Midbrain (tissue), 1 donor: ENCODE measurements at places on chromosomes 16 and 17.
A peak's percentile ranks its signal among the peaks of the same experiment; 100 is the strongest.

- DNase-seq: no peak
These were observed 597 bp downstream of the OVCA2 start for GRCh38 chr17:2042390-2042847.

DNA sequence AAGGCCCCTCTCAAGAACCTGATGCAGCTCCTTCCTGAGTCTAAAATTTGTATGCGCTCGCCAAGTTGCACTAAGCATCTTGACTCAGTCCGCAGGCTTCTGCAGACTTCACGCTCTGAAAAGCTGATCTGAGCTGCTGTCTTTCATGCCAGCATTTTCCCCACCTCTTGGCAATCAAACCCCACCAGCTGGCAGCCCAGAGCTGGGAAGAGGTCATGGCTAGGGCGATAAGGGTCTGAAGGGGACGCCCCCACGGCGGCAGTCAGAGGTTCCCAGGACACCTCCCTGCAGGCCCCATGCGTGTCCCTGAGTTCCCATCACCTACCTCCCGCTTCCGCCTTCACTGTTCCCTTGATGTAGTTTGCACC is 5.1 kb upstream of the UNC13D start:
- DNase-seq: no peak

DNA sequence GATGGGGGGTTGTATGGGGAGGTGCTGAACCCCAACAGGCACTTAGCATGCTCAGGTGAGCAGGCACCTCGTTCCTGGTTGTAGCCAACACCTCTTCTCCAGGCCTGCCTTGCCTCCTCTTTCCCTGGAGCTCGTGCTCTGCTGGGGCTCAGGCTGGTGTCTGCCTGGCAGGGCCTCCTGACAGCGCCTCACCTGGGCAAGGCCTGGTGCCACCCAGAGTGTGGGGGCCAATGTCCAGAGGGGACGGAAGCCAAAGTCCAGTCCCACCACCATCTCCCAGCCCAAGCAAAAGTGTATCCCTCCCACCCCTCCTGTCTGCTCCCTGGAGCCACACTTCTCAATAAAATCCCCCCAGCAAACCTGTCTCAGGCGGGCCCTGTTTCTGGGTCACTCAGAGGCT is 304.2 kb upstream of the TNRC6C start:
- no peak for DNase-seq

DNA sequence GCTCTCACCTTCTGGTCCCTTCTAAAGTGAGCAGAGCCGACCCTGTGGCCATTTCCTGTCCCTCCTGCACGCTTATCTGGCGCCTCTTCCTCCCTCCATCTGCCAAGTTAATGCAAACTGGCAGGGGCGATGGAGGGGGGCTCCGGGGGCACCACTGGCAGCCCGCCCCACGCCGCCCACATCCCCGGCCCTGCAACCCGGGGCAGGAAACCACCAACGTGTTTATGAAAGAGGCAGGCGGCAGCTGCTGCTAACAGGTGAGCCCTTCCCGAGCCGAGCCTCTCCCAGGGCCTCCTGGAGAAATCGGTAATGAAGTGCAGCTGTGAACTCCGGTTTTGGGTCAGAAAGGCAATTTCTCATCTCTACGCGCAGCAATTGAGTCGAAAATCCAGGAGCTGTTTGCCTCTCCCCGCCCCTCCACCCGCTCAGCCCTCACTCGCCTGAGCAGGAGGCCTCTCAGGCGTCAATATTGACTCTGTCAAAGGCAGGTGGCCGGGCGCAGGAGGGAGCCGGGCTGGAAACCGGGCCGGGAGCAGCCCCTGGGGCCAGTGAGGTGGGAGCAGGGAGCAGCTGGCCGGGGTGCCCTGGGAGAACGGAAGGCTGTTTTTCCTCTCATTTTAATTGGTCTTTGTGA is 164.4 kb upstream of the GSE1 start:
- DNase-seq: no peak

GRCh38 chr16:81204798-81205680 is 33.5 kb upstream of the BCO1 start:
- peak; percentile 84 for DNase-seq

GRCh38 chr16:20218093-20218492 is 109.2 kb downstream of the GP2 start:
- no peak for DNase-seq

DNA sequence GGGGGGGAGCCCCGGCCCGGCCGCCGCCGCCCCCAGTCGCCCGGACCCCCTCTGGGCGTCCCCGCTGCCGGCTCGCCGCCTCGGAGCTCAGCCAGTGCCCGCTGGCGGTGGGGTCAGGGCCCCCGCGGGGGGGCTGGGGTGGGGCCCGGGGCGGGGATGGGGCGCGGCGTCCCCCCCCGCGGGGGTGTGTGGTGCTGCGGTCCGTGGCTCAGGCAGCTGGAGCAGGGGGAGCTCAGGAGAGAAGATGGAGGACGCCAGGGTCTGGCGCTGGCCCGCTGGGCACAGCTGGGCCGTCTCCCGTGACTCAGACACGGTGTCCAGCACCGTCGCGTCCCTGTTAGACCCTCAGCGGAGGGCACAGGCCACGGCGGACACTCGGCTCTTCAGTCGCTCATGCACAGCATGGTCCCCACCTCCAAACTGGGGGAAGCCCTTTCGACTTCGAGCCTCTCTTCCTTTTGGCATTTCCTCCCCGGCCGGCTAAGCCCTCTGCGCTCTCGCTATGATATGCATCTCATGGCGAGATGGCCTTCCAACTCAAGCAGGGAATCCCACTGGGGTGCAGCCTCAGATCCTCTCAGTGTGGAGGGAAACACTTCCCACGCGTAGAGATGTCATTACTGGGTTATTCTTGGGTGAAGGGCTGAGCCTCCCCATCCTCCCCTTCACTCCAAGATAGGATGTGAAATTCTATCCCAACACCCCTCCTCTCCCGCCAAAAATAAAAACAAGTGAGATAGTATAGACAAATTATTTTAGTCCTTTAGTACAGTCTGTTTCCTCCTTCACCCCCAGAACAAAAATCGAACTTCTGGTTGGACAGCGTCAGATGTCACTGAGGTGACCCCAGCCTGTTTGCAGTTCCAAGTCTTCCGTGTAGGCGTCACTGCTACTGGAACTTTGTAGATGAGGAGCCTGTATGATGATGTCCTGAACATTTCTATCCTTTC is 522 bp upstream of the VEZF1 start:
- peak; percentile 76 for DNase-seq

GRCh38 chr16:87575027-87575804 is 27.1 kb upstream of the JPH3 start:
- DNase-seq: no peak

DNA sequence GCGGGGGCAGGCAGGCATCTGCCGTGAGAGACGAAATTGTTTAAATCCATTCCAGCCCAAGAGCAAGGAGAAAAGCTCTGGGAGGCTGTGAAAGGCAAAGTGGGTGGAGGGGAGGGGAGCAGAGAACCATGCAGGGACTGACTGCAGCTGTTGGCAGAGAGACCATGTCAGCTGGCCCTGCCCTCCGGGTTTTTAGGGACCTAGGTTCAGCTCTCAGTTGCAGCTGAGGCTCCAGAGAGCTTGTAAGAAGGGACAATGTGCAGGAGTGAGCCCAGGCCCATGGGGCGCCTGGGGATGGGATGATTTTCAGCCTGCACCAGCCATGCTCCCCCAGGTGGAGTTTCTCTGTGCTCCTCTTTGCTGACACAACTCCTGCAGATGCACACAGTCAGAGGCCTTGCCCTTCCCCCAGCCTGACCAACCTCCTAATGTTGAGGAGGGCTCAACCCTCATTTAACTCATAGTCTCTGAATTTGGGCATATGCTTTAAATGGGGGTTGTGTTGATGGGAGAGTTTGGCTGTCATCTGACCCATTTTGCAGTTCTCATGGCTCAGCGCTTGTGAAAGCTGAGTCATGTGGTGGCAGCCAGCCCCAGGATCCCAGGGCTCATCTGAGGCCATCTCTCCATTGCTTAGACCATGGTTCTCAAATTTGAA is 70.9 kb downstream of the PLXDC1 start:
- DNase-seq: no peak

GRCh38 chr16:5903832-5904231 is 806.2 kb upstream of the EEF2KMT start:
- DNase-seq: no peak

DNA sequence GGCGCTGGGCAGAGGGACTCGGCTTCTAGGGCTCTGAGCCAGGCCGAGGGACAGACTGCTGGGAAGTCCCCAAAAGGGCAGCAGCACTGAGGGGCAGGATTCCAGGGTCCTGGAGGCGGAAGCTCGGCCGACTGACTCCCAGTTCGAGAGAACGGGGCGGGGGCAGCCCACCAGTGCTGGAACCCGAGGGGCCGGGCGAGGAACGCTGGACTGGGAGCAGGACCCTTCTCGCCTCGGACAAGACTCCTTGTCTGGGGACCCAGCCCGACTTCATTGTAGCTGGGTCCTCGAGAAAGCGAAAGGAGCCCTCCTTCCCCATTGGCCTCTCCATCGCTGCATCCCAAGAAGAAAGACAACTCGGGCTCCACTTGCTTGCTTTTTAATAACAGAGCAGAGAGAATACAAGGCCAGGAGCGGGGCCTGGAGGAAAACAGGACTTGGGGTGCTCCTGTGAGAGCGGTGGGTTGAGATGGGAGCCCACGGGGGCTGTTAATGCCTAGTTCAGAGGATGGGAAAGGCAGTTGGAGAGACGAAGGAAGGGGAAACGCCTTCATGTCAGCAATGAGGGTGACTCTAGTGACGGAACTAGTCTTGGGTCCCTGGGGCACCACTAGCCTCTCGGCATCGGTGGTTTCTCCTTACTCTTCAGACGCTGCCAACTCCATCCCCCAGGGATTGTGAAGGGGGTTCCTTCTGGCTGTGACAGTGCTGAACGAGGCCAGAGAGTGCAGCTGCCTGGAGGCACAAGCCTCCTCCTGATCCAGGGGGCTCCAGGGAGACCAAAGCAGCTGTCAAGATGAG is 492 bp upstream of the CAMTA2 start:
- no peak for DNase-seq

DNA sequence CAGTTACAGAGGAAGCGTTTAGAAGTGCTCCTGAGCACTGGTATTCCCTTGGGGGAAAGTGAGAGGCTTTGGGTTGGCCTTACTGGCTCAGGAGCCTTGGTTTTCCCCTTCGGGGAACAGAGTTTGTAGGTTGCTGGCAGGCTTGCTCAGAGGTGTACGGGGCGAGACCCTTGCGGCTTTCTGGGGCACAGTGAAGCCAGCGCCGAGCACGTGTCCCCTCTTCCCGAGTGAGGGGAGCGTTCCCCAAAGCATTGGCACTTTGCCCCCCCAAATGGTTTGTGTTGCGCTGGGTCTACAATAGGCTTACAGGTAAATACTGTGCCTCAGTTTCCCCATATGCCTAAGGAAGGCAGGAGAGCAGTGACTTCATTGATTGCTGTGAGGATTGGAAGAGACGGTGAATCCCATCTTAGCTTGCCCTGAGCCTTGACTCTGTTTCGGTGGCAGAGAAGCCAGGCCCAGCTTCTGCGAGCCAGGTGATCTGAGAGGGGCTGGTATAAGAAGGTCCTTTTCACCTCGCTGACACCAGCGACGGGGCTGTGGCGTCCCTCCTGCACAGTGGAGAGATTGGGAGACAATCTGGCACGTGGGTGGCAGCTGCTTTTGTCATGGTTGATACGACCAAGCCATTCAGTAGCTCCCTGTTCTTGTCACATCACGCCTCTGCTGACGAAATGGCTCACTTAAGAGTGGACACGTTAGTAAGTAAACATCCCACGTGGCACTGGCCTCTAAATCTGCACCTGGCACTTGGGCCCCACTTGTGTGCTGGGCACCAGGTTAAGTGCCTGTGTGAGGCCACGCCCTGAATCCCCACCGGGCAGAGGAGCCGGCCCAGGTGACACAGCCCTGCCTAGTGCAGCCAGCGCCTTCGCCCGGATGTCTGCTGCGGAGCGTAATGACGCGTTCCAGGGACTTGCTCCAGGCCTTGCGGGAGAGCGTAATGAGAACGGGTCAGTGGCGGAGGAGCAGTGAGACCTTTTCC is 55.0 kb downstream of the MEAK7 start:
- no peak for DNase-seq

DNA sequence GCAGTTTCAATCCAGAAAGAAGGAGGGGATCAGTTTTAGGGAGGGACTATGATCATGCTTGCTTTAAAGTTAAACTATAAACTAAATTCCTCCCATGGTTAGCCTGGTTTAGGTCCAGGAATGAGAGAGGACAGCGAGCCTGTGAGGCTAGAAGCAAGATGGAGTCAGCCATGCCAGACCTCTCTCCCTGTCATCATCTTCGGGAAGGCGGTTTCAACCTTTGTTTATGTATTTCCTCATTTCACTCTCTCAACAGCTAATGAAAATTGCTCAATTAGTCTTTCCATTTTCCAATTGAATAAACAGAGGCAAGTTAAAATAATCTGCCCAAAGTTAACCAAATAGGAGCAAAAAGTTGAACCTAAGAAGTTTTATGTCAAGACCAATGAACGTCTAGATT is 201.5 kb downstream of the KCNJ2 start:
- DNase-seq: no peak

- DNase-seq: no peak
These were observed 39.8 kb upstream of the TMC5 start for GRCh38 chr16:19377864-19378263.

DNA sequence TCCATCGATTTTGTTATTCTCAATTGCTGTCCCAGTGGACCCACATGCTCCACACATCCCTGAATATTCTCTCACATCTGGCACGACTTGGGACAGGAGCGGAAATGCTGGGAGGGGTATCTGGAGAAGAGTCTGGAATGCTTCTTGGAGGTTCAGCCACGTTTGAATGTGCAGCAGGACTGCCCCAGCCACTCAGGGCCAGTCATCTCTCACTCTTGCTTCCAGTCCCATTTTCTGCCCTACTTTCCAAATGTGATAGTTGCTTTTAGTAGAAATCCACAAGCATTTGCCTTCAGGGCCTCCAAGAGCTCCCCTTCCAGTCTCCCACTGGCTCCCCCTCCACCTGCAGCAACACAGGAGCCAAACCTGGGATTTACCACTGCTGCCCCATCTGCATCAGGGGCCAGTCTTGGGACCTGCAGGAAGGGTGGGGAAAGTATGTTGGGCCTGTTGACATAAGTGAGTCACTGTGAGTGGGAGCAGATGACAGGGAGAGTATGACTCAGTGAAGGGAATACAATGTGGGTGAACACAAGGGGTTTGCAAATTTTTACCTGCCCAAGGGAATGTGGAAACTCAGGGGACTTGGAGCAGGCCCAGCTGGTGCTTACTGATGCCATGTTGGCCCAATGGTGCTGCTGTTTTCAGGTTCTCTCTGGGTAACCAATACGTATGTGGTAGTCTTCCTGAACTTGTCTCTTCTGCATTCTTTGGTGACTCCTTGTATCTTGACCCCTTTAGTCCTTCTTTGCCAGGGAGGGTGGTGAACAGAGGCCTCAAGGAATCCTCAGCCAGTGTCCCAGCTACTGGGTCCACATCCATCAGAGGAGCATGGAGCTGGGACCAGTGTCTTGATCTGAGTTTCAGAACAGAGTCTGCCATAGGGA is 78.8 kb upstream of the CRHR1 start:
- no peak for DNase-seq

DNA sequence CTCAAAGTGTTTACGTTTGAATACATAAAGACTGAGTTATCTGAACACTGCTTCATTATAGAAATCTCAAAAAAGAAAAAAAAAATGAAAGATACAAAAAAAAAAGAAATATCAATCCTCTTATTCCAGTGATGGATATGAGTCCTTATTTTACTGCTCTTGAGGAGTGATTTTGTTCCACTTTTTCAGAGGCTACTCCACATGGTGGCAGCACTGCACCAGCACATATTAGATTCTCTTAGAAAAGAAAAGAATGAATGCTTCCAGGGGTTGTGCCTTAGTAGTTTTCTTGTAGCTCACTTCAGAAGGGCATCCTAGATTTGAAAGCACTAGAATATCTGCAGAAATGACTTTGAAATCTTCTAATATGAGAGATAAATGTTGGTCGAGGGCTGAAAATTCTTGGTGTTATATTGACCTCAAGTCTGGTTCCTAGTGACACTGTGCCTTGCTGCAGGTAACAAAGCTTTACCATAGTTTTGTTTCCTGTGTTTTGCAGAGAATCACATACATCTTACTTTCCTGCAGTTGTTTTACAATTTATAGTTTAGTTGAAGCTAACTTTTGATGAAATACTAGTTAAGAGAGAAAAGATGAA is 25.9 kb downstream of the AP2B1 start:
- DNase-seq: peak; percentile 48
